ENCODE measurements at places on chromosomes 12 and 14. TPM values are rescaled to one million over a fixed set of nuclear protein-coding genes. Genes with fewer than 3 reads are reported as not detected.

- DNase-seq: no peak
These were observed 63.3 kb downstream of the RASSF3 start for GRCh38 chr12:64673490-64674169.

- DNase-seq: peak; percentile 49
These were observed 4.4 kb downstream of the KRT86 start for GRCh38 chr12:52278575-52279421.

- no peak for DNase-seq
These were observed 61.1 kb downstream of the WDR20 start for GRCh38 chr14:102200690-102201352.

DNA sequence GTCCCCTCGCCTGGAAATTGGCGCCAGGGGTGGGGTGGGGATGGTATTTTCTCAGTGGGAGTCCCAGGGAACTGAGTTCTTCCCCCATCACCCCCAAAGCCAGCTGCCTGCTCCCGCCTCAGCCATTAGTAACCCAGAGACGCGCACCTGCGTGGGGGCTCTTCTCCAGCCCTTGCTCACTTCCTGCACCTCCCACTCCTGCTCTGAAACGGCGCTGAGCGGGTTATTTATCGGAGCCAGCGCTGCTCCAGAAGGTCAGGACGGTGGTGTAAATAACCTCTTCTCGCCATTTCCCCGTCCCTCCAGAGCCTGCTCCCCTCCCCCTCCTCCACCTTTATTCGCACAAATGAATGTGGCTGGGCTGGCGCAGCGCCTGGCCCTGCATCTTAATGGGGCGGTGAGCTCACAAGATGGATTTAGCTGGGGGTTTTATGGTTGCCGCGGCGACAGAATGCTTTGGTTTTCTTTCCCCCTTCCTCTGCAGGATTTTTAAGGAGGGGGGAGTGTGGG is 12.2 kb downstream of the GPR84 start:
- DNase-seq: peak; percentile 36

DNA sequence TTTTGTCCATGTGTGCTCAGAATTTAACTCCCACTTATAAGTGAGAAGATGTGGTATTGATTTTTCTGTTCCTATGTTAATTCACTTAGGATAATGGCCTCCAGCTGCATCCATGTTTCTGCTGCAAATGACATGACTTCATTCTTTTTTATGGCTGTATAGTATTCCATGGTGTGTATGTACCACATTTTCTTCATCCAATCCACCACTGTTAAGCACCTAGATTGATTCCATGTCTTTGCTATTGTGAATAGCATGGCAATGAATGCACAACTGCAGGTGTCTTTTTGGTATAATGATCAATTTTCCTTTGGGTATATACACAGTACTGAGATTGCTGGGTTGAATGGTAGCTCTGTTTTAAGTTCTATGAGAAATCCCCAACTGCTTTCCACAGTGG is 657.7 kb downstream of the ETNK1 start:
- no peak for DNase-seq

DNA sequence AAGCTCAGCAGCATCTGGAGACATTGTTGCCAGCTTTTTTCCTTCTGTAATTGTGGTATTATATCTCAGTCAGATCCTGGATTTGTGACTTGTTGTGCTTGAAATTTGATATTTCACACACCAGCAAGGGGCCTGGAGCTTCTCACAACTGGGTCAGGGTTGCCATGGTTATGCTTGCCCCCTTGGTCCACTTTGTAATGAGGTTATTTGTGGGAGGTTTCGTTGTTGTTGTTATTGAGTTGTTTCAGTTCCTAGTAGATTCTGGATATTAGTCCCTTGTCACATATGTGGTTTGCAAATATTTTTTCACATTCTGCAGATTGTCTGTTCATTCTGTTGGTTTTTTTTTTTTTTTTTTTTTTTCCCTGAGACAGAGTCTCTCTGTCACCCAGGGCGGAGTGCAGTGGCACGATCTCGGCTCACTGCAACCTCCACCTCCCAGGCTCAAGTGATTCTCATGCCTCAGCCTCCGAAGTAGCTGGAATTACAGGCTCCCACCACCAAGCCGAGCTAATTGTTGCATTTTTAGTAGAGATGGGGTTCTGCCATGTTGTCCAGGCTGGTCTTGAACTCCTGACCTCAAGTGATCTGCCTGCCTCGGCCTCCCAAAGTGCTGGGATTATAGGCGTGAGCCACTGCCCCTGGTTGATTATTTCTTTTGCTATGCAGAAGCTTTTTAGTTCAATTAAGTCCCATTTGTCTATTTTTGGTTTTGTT is 80.6 kb upstream of the ETV6 start:
- DNase-seq: no peak

GRCh38 chr12:73053893-73054292 is 781.7 kb downstream of the TRHDE start:
- DNase-seq: no peak

DNA sequence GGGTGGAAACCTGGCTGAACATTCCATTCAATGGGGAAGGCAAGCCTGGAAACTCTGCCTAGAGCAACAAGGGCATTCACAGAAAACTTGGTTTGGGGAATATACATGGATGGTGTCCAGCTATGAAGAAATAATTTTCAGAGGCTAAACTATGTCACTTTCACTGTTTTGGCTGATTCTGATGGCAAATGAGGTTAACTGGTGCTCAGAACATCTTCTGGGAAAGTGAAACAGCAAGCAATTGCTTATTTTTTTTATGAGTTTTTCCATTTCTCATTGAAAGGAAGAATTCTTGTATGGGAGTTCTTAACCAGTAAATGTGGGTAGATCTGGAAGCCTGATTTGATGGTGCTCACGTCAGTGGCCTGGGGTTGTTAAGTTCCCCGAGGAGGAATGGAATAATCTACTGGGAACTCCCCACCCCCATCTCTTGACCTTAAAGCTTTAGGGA is 132.8 kb upstream of the BTG1 start:
- DNase-seq: no peak

- DNase-seq: no peak
These were observed 28.3 kb downstream of the NRDE2 start for GRCh38 chr14:90303473-90303872.

DNA sequence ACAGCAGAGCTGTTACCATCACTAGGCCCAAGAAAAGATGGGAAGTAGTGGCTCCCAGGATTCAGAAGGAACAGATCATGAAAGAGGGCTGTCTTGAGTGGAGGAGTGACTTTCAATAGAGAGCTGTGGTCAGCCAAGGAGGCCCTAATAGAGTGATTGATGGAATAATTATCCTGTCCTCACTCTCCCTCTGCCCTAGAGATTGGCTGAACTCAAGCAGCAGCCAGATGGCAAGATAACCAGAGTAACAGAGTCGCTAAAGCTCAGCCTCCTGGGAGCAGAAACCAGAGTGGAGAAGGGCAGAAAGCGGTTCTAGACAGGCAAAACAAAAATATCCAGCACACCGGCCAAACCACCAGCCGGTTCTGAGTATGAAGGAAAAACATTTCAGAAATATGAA is 23.1 kb downstream of the GMFB start:
- DNase-seq: no peak

DNA sequence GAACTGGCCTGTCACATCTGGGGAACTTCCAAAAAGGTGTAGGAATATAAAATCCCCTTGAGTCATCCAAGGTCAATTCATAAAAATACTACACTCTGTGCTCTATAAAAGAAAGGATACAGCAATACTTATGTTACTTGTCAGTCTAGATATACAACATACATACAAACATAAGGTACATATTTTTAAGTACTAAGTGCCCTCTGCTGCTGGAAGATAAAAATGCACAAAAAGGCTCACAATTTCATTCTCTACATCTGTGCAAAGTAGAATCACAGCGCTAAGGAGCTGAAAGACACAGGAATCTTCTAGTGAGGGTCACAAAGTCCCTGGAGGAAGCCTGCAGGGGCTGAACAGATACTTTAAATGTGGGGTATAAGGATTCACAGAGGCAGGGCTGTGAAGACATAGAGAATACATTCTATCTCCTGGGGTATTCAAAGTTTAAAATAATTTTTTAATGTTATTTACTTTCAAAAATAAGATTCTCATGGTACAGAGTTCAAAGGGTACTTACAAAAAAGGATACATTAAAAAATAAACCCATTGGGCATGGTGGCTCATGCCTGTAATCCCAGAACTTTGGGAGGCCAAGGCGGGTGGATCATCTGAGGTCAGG is 10.2 kb upstream of the GOLGA5 start:
- DNase-seq: peak; percentile 26

DNA sequence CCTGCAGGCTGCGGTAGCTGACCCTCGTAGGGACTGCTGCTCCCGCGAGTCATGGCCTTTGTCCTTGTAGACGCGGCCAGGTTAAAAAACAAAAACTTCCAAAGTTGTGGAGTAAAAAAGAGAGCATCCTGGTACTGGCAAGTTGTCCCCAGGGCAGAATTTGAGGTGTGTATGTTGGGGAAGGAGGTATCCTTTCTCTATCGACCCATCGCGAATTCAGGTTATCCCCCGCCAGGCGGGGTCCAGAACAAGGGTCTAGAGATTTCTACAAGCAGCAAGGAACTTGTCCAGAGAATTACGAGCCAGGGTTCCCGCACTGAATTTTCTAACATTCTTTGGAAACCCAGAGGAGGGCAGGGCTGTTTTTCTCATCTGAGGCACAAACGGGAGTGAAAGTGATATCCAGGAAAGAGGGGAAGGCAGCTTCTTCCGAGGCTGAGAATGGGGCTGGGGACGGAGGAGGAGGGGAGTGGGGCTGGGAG is 16.3 kb downstream of the TBX3 start:
- DNase-seq: no peak

- peak; percentile 56 for DNase-seq
These were observed 185.6 kb upstream of the ARID2 start for GRCh38 chr12:45543887-45544286.

GRCh38 chr12:1740161-1740948 is 49.5 kb downstream of the ADIPOR2 start:
- no peak for DNase-seq

GRCh38 chr12:116099652-116100432 is 177.7 kb downstream of the MED13L start:
- no peak for DNase-seq

- DNase-seq: no peak
These were observed 901.6 kb downstream of the BCL11B start for GRCh38 chr14:98370352-98370751.

DNA sequence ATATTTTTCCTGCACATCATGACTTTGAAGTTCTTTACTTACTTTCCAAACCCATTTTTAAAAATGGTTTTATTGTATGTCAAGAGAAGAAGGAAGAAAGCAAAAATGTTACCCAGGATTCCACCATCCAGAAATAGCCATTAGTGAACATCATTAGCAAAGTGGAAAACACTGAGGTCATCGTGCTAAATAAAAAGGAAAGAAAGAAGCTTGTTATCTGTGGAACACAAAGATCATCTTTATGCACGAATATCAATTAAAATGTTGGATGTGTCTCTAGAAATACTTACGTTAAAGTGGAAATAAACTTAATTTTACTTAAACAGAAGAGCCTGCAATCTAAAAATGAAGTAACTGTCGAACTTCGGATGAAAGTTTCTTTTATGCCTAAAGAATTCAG is 27.3 kb downstream of the SFSWAP start:
- no peak for DNase-seq

DNA sequence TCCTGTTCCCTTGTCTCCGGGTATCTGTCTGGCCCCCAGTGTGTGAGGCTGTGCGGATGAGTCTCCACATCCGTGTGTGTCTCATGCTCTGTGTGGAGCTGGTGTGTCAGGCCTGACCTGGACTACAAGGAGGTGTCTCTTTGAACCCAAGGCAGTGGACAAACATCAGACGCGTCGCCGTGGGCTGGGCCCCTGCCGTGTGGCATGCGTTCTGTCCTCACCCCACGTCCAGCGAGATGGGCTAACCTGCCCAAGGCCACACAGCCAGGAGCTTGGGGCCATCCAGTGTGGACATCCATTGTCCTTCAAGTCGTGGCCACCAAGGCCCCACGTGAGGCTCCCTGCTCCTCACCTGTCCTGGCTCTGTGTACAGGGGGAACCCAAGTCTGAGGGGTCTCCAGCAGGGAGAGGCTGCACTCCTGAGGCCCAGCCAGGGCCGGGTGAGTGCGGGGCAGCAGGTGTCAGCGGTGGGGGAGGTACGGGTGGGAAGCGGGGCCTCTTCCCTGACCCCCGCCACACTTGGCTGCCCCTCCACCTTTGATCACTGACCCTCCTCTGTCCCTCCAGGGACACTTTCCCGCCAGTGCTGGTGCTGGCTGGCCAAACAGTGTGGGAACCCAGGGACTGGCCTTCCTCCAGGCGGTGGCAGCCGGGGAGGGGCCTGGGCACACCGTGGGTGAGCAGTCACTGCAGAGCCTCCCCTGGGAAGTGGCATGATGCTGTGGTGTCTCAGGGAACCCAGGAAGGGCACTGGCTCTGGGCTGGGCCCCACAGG is 48.5 kb downstream of the CYP46A1 start:
- no peak for DNase-seq

- peak; percentile 16 for DNase-seq
These were observed 6.1 kb upstream of the PSMA3 start for GRCh38 chr14:58238252-58239243.

DNA sequence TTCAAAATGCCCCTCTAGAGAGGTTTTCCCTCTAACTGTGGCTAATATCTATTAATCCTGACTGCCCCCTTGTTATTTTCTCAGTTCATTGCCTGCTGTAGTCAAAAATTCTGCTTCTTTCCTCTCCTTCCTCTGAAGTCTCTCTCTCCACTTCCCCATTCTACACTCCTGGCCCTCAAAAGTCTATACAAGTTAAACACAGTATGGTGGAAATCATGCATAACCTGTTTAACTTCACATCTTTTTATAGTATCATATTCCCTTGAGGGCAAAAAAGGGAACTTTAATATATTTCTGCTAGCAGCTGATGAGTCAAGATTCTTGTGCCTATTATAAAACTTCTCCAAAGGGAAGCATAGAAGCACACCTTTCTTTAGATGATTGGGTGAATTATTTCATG is 16.7 kb downstream of the GRIP1 start:
- no peak for DNase-seq

The DBX2 gene
- not detected for polyA plus RNA-seq

The ESR2 gene
- polyA plus RNA-seq: 0.31 TPM

The DEPDC4 gene
- not detected for polyA plus RNA-seq

The WSCD2 gene
- 0.39 TPM for polyA plus RNA-seq

The C12orf75 gene
- polyA plus RNA-seq: 181 TPM

The RHOF gene
- polyA plus RNA-seq: 139 TPM

The ABCC9 gene
- not detected for polyA plus RNA-seq

The CISTR gene
- not detected for polyA plus RNA-seq

The PLEKHH1 gene
- not detected for polyA plus RNA-seq

The TROAP gene
- polyA plus RNA-seq: 0.79 TPM

The RHNO1 gene
- 60.0 TPM for polyA plus RNA-seq

The PIWIL1 gene
- not detected for polyA plus RNA-seq

The SERPINA9 gene
- not detected for polyA plus RNA-seq

The ASB2 gene
- 4.8 TPM for polyA plus RNA-seq

The SLC5A8 gene
- not detected for polyA plus RNA-seq

The SSTR1 gene
- not detected for polyA plus RNA-seq

The GRIP1 gene
- 0.31 TPM for polyA plus RNA-seq

The OR4E2 gene
- polyA plus RNA-seq: not detected

All from CD8-positive, alpha-beta memory T cell (primary cell).